ENCODE measurements at places on chromosomes 4 and X.

DNA sequence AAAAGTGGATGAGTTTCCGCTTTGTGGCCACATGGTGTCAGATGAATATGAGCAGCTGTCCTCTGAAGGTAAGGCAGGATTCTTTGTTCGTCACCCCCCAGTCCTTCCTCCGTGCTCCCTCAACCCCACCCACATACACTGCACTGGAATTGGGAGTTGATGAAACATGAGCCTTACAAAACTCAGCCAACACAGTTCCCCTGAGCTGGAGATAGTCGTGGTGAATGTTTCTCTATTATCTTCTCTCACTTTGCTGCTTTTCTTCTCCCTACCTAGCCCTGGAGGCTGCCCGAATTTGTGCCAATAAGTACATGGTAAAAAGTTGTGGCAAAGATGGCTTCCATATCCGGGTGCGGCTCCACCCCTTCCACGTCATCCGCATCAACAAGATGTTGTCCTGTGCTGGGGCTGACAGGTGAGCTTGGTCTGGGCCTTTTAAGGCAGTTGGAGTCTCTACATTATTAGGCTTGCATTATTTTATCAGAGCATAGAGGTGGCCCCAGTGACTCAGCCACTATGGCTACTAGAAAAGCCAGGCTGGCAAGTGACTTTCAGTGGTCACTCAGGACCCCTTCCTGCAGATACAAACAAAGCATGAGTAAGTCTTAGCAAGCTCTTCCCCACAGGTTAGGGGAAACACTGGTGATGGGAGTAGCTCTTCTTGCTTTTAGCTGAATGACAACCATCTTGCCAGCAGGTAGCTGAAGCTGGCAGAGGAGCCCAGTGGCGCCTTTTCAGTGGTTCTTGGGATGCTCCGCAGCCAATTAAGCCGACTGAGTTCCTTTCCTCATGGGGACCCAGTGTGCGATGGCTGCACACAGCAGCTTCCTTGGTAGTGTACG lies 1.6 kb downstream of the RPL10 start:
- no peak for DNase-seq

- no peak for DNase-seq
Measured at GRCh38 chrX:154495472-154495922, 5.1 kb upstream of the SLC10A3 start.

DNA sequence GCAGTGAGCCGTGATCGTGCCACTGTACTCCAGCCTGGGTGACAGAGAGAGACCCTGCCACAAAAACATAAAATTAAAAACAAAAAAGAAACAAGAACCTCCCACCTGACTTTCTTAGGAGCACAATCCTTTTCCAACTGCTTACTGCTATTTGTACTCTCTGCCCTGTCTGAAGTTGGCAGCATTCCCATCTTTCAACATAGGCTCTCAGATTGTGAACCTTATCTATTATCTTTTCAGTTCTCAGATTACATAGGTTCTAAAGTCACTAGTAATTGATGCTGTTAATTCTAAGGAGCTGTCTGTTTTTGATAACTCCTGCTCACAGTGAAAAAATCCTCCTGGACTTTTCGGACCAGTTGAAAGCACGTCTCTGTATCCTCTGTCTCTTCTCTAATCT lies 812.2 kb upstream of the CT83 start:
- DNase-seq, result no peak

GRCh38 chr4:32117693-32118092 lies 1397.5 kb downstream of the PCDH7 start:
- no peak for DNase-seq

- DNase-seq, result no peak
Measured at GRCh38 chrX:44099366-44099765, 126.2 kb upstream of the NDP start.
